ENCODE measurements at places on chromosomes 11 and 22.

DNA sequence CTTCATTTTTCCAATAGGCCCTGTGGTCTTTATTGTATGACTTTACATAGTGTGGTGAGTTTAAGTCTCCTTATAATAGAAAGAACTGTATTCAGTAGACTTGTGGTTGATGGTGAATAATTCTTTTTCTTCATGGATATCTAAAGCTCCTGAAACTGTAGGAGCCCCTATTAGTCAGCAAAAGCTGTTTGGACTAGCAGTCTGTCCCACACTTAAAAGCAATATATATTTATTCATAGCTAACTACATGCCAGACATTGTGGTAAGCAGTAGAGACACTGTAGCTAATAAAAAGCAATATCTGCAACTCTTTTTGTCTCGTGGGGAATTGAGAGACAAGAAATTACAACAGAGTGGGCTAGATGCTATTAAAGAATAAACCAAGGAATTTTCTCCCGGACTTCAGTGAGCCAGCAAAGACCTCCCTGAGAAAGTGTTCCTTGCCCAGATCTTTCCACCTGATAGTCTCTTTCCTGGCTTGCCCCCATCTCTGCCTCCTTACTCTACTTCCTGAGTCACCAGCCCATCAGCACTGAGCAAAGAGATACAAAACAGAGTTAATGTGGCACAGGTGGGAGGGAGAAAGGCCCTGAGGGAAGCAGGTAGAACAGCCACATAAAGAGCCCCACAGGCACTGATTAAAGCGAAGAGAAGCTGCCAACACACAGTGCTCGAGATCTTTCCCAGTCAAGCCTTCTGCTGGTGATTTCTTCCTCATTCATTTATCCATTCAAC, 1.4 kb upstream of the OR52W1 start:
- no peak for DNase-seq

- no peak for DNase-seq
Measured at GRCh38 chr22:19242699-19243098, 48.8 kb downstream of the CLTCL1 start.

- no peak for DNase-seq
Measured at GRCh38 chr22:49738566-49738965, 89.1 kb downstream of the BRD1 start.

DNA sequence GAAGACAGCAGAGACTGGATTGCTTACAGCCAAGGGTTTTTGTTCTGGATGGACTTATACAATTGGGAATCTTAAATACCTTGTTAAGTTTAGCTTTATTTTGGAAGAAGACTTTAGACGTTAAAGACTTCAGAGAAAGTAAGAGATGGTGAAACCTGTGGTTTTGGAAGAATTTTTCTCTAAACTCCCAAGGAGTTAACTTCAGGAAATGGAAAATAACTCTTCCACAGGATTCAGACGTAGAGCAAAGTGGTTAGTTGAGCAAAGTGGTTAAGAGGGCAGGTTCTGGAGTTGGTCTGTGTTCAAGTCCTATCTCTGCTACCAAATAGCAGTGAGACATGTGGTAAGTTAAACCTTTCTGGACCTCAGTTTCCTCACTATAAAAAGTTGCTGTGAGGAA, 12.8 kb downstream of the PITPNB start:
- no peak for DNase-seq

DNA sequence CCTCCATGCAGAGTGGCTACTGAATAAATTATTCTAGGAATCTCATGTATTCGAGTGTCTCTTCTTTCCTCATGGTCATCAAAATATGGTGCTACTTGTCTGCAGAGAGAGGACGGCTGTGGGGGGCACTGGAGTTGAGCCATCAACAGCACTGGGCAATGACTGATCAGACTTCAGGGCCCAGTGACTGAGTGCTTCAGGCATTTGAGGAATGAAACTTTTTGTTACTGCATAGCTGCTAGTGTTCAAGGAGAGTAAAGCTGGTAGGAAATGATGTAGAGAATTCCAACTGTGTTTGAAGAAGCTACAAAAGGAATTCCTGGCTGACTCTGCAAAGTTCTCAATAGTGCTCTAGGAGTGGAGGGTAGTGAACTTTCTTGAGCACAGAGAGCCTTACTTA, 277.7 kb downstream of the CADM1 start:
- no peak for DNase-seq

Data from RPMI8226 (cell line).